Activated T-cell treated with anti-CD3 and anti-CD28 coated beads for 4 hours (primary cell): ENCODE measurements at places on chromosomes 3 and 15.

DNA sequence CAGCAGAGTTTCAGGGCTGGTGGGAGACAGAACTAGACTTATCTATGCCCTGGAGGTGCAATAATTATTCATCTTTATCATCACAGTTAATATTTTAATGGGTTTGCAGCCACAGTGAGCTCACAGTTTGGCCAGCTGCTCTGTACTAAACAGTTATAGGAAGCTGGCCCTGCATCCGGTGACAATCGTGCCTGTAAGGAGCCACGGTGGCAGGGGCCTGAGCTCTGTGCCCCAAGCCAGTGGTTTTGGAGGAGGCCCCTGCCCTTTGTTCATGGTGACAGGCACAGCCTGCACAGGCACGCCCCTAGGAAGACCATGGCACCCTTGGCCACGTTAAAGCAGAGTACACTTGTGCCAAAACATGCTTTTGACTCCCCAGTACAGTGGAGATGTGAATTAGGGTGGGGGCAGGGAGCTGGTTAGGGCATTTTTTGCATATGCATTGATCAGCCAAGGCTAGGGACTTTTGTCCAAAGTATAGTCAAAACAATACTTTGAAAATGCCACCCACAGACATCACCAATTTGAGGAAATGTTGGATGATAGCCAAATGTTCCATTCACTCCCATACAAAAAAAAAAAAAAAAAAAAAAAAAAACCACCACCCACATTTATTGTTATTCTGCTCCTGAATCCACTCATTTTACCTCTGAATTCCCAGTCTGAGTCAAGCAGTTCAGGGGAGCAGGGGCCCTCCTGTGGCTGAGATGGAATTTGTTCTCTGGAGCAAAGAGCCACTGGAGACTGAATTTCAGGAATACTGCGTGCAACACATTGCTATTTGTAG is 3.4 kb upstream of the RFTN1 start:
- no peak for DNase-seq

DNA sequence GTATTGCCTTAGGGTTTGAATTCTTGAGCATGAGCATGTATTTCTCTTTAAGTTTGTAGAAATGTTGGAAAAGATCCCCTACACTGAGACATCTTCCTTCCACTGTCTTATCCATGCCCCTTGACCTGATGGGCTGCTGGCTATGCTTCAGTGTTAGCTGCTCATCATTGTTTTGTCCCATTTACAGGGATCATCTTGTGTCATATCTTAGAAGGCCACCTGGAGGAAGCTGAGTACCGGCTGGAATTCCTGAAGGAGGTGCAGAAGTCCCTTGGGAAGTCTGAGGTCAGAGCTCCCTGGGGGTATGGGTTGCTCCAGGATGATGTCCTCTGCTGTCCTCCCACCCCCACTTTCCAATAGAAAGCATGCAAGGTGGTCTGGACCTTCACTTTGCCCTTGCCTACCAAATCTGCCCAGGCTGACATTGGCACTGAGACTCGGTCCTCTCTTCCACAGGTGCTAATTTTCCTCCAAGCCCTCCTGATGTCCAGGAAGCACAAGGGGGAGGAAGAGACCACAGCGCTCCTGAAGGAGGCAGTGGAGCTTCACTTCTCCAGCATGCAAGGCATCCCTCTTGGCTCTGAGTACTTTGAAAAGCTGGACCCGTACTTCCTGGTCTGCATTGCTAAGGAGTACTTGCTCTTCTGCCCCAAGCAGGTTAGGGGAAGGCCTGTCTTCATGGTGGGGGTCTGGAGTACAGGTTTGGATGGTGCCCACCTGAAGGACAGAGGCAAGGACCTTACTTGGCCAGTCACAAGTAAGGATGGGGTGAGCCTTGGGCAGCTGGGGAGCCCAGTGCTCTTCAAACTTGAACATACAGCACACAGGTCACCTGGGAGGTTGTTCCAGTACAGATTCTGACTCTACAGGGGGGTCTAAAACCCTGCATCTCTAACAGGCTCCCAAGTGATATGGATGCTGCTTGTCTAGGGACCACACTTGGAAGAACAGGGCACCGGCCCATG is 17.7 kb downstream of the TTC21A start:
- no peak for DNase-seq

- DNase-seq = no peak
These were observed 56.5 kb downstream of the RPLP1 start for GRCh38 chr15:69509131-69509530.

DNA sequence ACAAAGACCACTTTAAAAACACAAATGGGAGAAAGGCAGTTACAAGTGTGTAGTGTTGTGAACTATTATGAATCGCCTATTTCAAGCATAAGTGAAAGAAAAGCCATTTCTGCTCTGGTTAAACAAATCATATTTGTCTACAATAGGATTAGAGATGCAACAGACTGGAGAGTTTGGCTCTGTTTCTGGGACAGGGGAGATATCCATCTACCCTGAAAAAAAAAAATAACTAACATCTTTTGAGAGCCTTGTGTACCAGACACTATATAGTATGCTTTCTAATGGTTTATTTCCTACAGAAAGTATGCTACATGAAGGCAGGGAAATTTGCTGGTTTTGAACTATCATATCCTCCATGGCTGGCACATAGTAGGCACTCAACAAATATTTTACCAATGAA is 106.7 kb upstream of the FHIT start:
- DNase-seq = no peak

- peak; percentile 21 for DNase-seq
These were observed 13.7 kb downstream of the CELF6 start for GRCh38 chr15:72306211-72306785.
